ENCODE measurements at places on chromosomes 12 and 14.

DNA sequence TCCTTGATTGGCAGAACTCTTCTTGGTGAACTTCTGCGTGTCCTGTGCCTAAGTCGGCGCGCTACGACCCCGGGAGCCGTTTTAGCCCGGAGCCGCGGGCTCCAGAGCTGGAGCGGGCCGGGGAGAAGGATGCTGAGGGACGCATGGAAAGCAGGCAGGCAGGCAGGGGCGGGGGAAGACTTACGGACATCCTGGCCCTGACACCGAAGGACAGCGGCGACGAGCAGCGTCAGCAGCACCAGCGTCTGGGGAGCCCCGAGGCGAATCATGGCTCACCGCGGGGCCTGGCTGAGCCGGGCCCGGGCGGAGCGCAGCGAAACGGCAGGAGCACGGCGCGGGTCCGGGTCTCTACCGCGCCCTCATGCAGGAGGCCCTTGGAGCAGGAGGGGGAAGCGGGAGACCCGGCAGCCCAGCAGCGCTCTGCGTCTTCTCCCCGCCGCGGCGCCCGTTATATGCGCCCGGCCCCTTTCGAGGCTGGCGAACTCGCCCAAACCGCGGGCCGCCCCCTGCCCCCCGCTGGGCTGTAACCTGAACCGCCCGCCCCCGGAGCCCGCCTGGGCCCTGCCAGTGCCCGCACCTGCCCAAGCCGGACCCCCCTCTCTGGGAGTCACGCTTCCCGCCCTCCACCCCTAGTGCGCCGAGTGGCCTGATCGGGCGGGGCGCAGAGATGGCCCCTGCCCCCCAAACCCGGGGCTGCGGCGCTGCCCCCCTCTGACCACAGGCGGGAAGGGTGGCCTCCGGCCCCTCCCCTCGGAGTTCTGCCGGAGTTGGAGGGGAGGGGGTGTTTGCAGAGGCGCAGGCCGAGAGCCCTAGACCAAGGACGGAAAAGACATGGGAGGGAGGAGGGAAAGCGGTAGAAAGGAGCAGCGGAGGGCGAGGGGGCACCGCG lies at the start of gene COL2A1:
COL2A1 (minus strand) TSS at position 424 of the 889 bp plus-strand sequence; CDS start at position 269, 155 bp downstream.
- no peak for DNase-seq

- DNase-seq, result no peak
Observed at GRCh38 chr12:12975322-12976077, 23.5 kb upstream of the GPRC5D start.

GRCh38 chr12:42213023-42213422 lies 25.0 kb downstream of the YAF2 start:
- peak; percentile 72 for DNase-seq

- DNase-seq, result no peak
Observed at GRCh38 chr12:71240946-71241345, 83.1 kb upstream of the TSPAN8 start.
